HCT116 (cell line): ENCODE measurements at places on chromosomes 6 and 20. TPM values are rescaled to one million over a fixed set of nuclear protein-coding genes. Genes with fewer than 3 reads are reported as not detected.

- H3K27me3 ChIP-seq: no peaks in the 10 kb centered on the region
- H3K4me3 ChIP-seq: no peak overlapping the region
- H3K4me1 ChIP-seq: no peaks in the 10 kb centered on the region; the same call in 1 of the 2 replicates
- H3K27ac ChIP-seq: no peak overlapping the region
- no peak for DNase-seq
Observed at GRCh38 chr6:165186041-165186440, 123.4 kb downstream of the C6orf118 start.

GRCh38 chr6:122449069-122449468, 22.5 kb downstream of the SERINC1 start:
- H3K27ac ChIP-seq: no peak overlapping the region
- 0 out of 2 replicates have a peak, but pooled peaks cover 24% of the 10 kb centered on the region for H3K36me3 ChIP-seq
- H3K27me3 ChIP-seq: no peaks in the 10 kb centered on the region

- peaks cover 14% of the 10 kb centered on the region; the same call in 1 of the 2 replicates for H3K4me1 ChIP-seq
- H3K27me3 ChIP-seq: no peaks in the 10 kb centered on the region
Observed at GRCh38 chr6:150894935-150895552, 29.5 kb downstream of the MTHFD1L start.

- no peak for DNase-seq
- H3K27me3 ChIP-seq: no peaks in the 10 kb centered on the region
- H3K27ac ChIP-seq: no peak overlapping the region
- H3K4me1 ChIP-seq: peaks cover 19% of the 10 kb centered on the region
- H3K4me3 ChIP-seq: no peak overlapping the region
Observed at GRCh38 chr6:137240168-137240567, 21.0 kb upstream of the IFNGR1 start.

GRCh38 chr6:160088069-160088783, 33.4 kb upstream of the SLC22A1 start:
- DNase-seq: peak; percentile 4
- H3K4me1 ChIP-seq: no peaks in the 10 kb centered on the region
- H3K27me3 ChIP-seq: no peaks in the 10 kb centered on the region
- H3K4me3 ChIP-seq: no peak overlapping the region

GRCh38 chr6:46011188-46012085, 4.2 kb downstream of the CLIC5 start:
- H3K4me3 ChIP-seq: no peak overlapping the region
- no peak overlapping the region for H3K27ac ChIP-seq
- DNase-seq: no peak
- H3K4me1 ChIP-seq: peaks cover 2% of the 10 kb centered on the region; the same call in 1 of the 2 replicates
- peaks cover 8% of the 10 kb centered on the region; the same call in 1 of the 2 replicates for H3K27me3 ChIP-seq
- H3K36me3 ChIP-seq: no peaks in the 10 kb centered on the region

DNA sequence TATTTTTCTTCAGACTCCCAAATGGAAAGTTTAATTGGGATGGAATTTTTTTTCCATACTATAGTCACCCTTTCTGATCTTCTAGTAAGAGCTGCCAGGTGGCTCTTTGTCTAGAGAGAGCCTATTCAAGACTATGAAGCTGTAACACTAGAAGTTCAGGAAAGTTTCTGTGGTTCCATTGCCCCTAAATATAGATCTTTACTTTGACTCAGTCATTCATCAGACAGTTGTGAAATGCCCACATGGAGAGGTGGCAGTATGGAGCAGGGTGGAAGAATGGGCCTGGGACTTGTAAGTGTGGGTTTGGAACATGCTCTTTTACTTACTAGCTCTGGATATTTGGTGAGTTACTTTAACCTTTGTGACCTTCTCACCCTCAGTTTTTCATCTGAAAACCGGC, 87.8 kb downstream of the CTNNBL1 start:
- DNase-seq: no peak
- H3K4me1 ChIP-seq: no peaks in the 10 kb centered on the region

DNA sequence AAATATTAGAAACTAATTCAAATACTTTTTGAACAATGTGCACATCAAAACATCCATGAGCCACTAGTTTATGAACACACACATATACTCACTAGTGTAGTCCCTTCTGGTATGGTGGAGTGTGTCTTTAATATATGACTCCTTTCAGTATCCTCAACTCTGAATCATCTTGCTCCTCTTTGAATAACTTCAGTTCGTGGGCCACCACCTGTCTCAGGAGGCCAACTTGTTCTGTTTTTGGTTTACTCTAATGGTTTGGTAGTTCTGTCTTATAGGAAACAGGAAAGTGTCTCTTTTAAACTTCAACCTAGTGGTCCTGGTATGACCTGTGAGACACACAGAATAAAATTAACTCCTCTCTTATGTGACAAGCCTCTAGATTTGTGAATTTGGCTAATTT, 55.6 kb downstream of the ZNF292 start:
- no peak overlapping the region for H3K27ac ChIP-seq
- H3K36me3 ChIP-seq: peaks cover 2% of the 10 kb centered on the region; the same call in 1 of the 2 replicates
- peaks cover 4% of the 10 kb centered on the region; the same call in 1 of the 2 replicates for H3K4me1 ChIP-seq
- H3K27me3 ChIP-seq: no peaks in the 10 kb centered on the region
- H3K4me3 ChIP-seq: no peak overlapping the region

GRCh38 chr6:95596021-95596420, 18.7 kb downstream of the MANEA start:
- no peak overlapping the region for H3K27ac ChIP-seq
- H3K4me3 ChIP-seq: no peak overlapping the region
- no peaks in the 10 kb centered on the region for H3K4me1 ChIP-seq
- H3K36me3 ChIP-seq: no peaks in the 10 kb centered on the region
- H3K27me3 ChIP-seq: no peaks in the 10 kb centered on the region
- no peak for DNase-seq

The SLC17A1 gene
- not detected for total RNA-seq

GRCh38 chr6:21596949-21597682, 3.6 kb downstream of the SOX4 start:
- H3K4me3 ChIP-seq: peak overlapping the region; percentile 69
- H3K4me1 ChIP-seq: peaks cover 30% of the 10 kb centered on the region
- peak overlapping the region; percentile 87; the same call in 1 of the 2 replicates for H3K27ac ChIP-seq
- DNase-seq: no peak
- H3K27me3 ChIP-seq: no peaks in the 10 kb centered on the region

The DLK2 gene
- total RNA-seq: 1.6 TPM

GRCh38 chr20:9024606-9025005, 44.3 kb upstream of the PLCB4 start:
- H3K27ac ChIP-seq: no peak overlapping the region
- H3K27me3 ChIP-seq: no peaks in the 10 kb centered on the region
- H3K4me1 ChIP-seq: no peaks in the 10 kb centered on the region
- no peak for DNase-seq
- H3K36me3 ChIP-seq: no peaks in the 10 kb centered on the region
- no peak overlapping the region for H3K4me3 ChIP-seq

The PRSS16 gene
- 14.5 TPM for total RNA-seq

The SYNDIG1 gene
- not detected for total RNA-seq

DNA sequence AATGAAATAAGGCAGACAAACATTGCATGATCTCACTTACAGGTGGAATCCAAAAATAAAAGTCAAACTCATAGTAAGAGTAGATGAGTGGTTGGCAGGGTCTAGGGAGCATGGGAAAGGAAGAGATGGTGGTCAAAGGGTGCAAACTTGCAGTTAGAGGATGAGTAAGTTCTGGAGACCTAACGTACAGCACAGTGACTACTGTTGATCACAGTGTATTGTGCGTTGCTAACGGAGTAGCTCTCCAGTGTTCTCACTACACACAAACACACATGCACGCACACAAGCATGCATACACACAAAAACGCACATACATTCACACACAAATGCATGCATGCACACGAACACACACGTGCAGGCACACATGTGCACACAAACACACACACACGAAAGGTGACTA, 54.9 kb downstream of the LY86 start:
- H3K36me3 ChIP-seq: no peaks in the 10 kb centered on the region
- H3K4me3 ChIP-seq: no peak overlapping the region
- H3K27me3 ChIP-seq: peaks cover 19% of the 10 kb centered on the region
- H3K27ac ChIP-seq: no peak overlapping the region

The C6orf141 gene
- 31.6 TPM for total RNA-seq

DNA sequence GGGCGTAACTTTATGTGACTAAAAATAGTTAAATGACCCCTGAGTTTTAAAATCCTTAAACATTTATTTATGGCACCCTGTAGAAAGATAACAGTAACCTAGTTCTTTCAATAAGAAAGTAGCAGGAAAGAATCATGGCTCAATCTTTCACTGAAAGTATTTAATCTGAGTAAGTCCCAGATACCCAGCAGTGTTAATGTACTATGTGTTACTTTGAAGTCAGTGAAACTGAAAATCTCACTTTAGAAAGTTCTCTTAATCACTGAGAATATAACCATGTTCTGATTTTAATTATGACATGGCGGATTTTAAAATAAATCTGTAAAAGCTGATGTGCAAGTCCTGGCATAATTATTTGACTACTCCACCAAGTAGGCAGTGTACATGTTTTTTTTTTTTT, 8.1 kb upstream of the HEY2 start:
- no peaks in the 10 kb centered on the region for H3K36me3 ChIP-seq
- H3K4me3 ChIP-seq: no peak overlapping the region
- no peaks in the 10 kb centered on the region for H3K4me1 ChIP-seq
- H3K27me3 ChIP-seq: peaks cover 66% of the 10 kb centered on the region

DNA sequence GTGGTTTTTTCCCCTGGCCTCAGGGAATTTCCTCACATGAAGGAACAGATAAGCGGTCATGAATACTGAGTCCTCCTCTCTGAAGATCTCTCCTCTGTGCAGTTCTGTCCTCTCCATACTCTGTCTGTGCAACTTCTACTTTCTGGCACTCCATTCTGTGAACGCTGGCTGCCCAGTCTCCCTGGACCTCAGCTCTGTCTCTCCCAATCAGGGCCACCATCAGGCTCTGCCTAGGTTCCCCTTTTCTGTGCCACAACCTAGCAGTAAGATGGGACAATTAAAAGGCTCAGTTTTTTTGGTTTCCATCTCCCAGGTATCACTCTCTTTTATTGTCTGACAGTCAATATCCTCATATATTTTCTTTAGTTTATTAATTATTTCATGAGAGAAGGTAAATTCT, 4.8 kb upstream of the ADGB start:
- H3K27me3 ChIP-seq: no peaks in the 10 kb centered on the region
- H3K4me1 ChIP-seq: no peaks in the 10 kb centered on the region
- H3K4me3 ChIP-seq: no peak overlapping the region

GRCh38 chr20:10157549-10157948, 61.1 kb upstream of the SNAP25 start:
- no peak for DNase-seq
- no peaks in the 10 kb centered on the region for H3K36me3 ChIP-seq
- H3K4me1 ChIP-seq: no peaks in the 10 kb centered on the region

The SLC22A7 gene
- total RNA-seq: not detected

DNA sequence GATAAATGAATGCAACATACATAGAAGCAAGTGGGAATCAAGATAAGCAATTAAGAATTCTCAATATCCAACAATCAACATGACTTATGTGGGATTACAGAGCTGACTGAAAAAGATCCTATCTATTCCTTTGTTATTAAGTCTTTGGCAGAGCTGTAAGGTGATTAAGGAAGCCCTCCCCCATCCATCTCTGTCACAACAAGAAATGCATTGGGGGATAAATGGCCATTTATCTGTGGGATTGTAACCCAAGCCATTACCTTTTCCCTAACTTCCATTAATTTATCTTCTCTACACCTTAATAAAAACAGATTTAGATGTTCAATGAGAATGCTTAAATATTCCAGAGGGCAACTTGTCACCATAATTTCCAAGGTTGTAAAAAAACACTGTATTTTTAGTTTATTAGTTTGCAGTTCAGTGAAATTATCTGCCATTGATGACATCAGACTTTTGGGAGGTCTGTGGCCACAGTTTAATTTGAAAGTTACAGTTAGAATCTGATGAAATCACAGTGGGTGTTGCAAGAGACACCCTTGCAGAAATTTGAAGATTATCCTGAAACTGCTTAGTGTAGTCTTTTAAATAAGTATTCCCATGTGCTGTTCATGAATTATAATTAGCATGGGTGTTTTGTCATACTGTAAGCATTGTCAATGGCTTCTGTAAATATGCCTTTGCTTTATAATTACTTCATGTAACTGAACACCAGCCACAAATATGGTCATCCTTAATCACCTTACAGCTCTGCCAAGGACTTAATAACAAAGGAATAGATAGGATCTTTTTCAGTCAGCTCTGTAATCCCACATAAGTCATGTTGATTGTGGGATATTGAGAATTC, 49.4 kb upstream of the FYN start:
- H3K4me3 ChIP-seq: no peak overlapping the region
- no peak overlapping the region for H3K27ac ChIP-seq

DNA sequence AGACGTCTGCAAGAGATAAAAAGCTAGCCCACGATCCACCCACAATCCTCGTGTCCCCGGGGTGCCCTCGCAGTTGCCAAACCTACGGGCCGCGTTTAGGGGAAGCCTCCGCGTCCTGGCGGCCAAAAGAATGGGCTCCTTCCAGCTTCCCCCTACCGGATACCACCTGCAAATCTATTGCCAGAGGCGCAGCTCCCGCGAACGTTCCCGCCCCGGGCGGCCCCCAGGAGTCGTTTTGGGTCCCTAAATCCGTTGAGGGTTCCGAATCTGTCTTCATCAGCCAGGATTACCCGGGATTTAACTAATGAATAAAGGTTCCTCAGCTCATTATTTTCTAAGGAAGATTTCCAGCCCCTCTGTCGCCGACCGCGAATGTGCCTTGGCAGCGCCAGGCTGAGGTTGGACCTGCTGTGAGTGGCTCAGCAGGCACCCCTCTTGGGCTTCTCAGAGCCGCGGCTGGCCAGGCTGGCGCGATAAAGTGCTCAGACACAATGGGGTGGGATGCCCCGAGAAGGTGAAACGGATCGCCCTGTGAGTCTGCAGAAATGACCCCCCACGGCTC, 2.8 kb upstream of the VSX1 start:
- H3K4me1 ChIP-seq: no peaks in the 10 kb centered on the region
- no peaks in the 10 kb centered on the region for H3K36me3 ChIP-seq
- no peak overlapping the region for H3K27ac ChIP-seq

DNA sequence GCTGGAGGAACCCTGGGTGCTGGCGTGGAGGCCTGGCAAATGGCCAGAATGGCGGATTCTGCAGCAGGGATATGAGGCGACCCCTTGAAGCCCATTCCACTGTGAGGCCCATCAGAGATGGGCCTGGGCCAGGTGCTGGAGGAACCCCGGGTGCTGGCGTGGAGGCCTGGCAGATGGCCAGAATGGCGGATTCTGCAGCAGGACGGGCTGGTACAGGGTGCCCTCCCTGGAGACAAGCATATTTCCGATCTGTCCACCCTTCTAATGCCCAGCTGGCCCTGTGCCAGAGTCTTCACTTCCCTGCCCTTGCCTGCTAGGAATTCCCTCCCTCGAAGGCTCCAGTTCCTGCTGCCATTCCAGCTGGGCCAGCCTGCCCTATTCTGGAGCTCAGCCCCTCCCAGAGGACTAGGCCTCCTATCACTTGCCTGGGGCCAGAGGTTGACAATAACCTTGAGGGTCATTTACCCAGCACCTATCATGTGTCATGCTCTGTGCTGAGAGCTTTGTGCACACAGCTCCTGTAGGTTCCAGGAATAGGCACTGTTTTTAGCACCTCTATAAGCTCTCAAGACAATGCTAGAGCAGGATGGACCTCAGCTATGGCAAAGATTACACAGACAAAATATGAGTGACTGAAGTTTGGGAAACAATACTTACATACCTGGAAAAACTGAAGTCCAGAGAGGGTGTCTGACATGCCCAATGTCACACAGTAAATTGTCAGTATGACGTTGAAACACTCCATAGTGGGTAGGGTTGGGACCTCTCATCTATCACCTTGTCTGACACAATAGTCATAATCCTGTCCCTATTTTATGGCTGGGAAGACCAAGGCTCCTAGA, 21.4 kb downstream of the SUN5 start:
- no peaks in the 10 kb centered on the region for H3K36me3 ChIP-seq
- H3K4me3 ChIP-seq: no peak overlapping the region
- H3K4me1 ChIP-seq: no peaks in the 10 kb centered on the region
- no peak for DNase-seq
- H3K27ac ChIP-seq: no peak overlapping the region

GRCh38 chr6:21869085-21869771, 275.7 kb downstream of the SOX4 start:
- H3K27me3 ChIP-seq: no peaks in the 10 kb centered on the region
- H3K36me3 ChIP-seq: no peaks in the 10 kb centered on the region
- DNase-seq: no peak

The ABHD16B gene
- not detected for total RNA-seq
